ENCODE measurements at places on chromosomes 1 and 21. TPM values are rescaled to one million over a fixed set of nuclear protein-coding genes. Genes with fewer than 3 reads are reported as not detected.

Gene XPR1
- 8.2 TPM for total RNA-seq

Gene GPA33
- 0.04 TPM for total RNA-seq

Gene ATP1A4
- 0.04 TPM for total RNA-seq

Gene ACKR1
- total RNA-seq: not detected

Gene KLF17
- total RNA-seq: 0.58 TPM

Gene CYP2J2
- 0.44 TPM for total RNA-seq

Gene HDAC1
- 184 TPM for total RNA-seq

Gene CACNA1S
- total RNA-seq: not detected

Gene CD247
- 0.17 TPM for total RNA-seq

Gene ZNF691
- 4.3 TPM for total RNA-seq

Gene CRYBG2
- 16.1 TPM for total RNA-seq

Gene FMO1
- total RNA-seq: not detected

Gene MEGF6
- total RNA-seq: 32.5 TPM

Gene GPR25
- total RNA-seq: not detected

Gene SIPA1L2
- 9.8 TPM for total RNA-seq

Gene C1orf56
- total RNA-seq: 2.8 TPM

Gene KNCN
- not detected for total RNA-seq

Gene PPM1J
- total RNA-seq: 1.4 TPM

Gene FAM89A
- 12.4 TPM for total RNA-seq

Measured in PC-3 (cell line).